Mesendoderm (in vitro differentiated cells): ENCODE measurements at places on chromosomes 12 and 14.

DNA sequence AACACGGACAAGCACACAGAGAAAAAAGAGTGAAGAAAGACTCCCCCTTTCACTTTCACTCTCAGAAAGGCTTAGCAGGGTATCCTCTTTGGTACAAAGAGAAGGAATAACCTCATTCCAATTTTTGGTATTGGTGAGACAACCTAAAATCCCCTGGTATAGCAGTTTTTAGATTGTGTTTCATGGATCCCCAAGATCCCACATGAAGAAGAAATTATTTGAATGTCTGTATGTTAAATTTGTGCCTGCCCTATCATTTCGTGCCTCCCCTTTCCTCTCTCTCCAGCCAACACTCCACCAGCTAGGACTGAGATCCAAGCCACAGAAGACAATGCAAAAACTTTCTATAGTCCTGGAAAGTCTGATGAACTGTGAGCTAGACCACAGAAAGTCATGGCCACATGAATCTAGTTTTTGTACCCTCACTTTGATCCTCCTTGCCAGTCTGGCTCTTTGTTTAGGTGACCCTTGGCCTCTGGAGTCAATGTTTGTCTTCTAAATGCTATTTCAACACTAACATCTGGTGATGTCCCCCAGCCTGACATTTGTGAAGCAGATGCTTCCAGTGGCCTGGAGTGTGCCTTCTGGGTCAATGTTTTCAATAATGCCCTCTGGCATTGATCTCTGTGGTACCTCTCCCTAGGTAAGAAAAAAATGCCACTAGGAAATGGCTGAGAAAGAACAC is 181.9 kb upstream of the BMP4 start:
- no peak for DNase-seq

DNA sequence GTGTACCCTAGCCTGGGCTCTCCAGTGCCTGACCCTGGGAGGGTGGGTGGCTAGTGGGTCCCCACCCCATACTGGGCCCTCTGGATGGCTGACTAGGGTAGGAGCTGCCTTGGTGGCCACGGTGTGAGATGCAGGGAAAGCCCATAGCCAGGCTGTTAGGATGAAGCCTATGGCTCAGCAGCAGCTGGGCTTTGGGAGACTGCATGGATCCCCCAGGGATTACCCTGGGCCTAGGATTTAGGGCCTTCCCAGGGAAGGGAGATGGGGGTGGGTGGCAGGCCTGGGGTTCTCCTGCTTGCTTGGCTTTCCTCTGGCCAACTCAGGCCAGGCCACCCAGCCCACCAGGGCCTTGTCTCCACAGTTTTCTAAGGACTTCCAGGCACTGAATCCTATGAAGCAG is 6.3 kb downstream of the GSTZ1 start:
- DNase-seq, result no peak

DNA sequence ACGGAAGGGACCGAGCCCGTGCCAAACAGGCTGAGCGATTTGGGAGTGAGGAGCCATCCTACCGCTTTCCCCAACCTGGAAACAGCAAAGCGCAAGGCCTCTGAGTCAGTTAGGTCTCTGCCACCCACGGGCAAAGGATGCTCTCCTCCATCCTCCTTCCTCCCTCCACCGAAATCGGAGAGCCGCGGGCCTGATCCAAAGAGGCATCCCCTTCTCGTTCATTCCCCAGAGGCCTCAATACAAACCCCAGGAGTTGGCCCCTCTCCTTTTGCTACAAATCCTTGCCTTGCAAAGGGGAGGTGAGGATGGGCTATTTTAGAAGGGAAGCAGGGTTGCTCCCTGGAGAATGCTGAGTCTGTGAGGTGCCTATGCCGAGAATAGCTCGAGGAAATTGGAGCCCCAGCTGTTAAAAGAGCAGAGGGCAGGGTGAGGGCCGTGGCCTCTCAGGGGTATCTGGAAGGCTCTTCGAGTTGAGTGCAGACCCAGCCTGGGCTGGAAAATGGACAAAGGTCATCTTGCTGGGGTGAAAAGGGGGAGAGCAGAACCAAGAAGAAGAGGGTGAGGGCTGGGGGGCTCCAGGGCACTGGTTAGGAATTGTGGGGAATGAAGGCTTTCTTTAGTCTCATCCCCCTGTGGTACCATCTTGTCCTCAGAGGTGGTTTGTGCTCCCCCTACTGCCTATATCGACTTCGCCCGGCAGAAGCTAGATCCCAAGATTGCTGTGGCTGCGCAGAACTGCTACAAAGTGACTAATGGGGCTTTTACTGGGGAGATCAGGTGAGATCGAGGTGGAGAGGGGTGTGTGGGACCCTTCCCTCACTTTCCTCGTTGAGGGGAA is 1.1 kb downstream of the TPI1 start:
- peak; percentile 53 for DNase-seq

- DNase-seq, result peak; percentile 27
These were observed 474.8 kb downstream of the NRXN3 start for GRCh38 chr14:78644824-78645559.

DNA sequence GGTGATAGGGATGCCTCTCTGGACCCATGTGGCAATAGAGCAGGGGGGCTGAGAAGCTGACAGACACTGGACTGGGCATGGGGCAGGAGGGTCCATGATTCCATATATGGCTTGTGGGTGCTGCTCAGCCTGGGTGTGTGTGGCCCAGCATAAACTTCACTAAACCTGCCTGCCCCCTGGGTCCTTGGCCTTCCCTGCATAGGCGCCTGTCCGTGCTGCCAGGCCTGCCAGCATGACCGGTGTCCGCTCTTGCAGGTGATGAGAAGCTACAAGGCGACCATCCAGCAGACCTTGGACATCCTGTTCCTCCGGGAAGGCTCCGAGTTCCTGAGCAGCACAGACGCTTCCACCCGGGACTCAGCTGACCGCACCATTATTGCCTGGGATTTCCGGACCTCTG is 61.6 kb downstream of the BEGAIN start:
- DNase-seq, result no peak

GRCh38 chr12:80299976-80300375 is 144.1 kb upstream of the PTPRQ start:
- no peak for DNase-seq
